ENCODE measurements at places on chromosomes 11 and 22.

GRCh38 chr11:76629853-76630599, 40.5 kb downstream of the LRRC32 start:
- DNase-seq, result no peak

GRCh38 chr22:49889071-49889470, 29.2 kb downstream of the ALG12 start:
- no peak for DNase-seq

- no peak for DNase-seq
Measured at GRCh38 chr11:119147604-119148333, 1.1 kb upstream of the ABCG4 start.

- no peak for DNase-seq
Measured at GRCh38 chr11:95296621-95297025, 65.6 kb upstream of the SESN3 start.

DNA sequence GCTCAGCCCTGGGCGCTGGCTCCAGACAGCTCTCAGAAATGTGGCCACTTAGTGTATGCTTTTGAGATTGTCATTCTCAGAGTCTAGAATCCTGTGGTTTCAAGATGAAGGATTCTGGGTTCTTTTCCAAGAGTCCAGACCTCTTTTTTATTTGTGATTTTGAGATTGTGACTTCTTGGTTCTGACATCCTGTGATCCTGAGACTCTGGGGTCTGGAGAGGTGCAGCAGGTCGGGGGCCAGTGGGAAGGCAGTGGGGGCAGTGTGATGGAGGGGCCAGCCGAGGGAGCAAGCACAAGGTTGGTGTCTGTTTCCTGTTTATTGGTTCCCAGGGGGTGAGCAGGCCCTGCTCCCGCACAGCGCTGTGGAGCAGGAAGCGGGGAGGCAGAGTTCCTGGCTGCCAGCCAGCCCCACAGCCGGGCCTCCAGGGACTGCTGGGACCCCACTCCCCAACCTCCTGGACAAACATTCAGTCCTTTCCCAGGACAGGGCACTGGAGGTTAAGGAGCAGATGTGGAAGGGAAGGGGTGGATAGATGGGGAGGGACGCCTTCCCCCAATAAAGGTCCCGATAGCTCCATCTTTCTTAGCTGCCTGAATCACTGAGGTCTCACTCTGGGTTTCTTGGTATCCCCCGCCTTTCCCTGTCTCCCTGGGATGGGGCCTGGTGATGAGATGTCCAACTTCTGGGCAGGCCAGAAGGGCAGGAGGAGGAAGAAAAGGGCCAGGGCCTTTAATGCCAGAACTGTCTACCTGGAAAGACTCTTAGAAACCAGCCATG, 13.7 kb downstream of the ARHGEF17 start:
- DNase-seq, result no peak

- DNase-seq, result no peak
Measured at GRCh38 chr22:21447694-21448402, 19.3 kb upstream of the TMEM191C start.

GRCh38 chr11:1013631-1013935, 22.9 kb downstream of the MUC6 start:
- no peak for DNase-seq

- DNase-seq, result no peak
Measured at GRCh38 chr11:9604134-9604533, 30.7 kb downstream of the WEE1 start.

DNA sequence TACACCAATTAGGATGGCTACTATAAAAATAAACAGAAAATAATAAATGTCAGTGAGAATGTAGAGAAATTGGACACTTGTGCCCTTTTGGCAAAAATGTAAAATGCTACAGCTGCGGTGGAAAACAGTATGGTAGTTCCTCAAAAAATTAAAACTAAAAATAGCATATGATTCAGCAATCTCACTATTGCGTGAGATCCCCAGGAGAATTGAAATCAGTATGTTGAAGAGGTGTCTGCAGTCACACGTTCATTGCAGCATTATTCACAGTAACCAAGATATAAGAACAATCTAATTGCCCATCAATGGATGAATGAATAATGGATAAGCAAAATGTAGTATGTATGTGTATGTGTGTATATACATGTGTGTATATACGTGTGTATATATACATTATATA, 6.8 kb downstream of the OR52N2 start:
- no peak for DNase-seq

GRCh38 chr22:41983513-41984405, 14.5 kb downstream of the SEPTIN3 start:
- no peak for DNase-seq

DNA sequence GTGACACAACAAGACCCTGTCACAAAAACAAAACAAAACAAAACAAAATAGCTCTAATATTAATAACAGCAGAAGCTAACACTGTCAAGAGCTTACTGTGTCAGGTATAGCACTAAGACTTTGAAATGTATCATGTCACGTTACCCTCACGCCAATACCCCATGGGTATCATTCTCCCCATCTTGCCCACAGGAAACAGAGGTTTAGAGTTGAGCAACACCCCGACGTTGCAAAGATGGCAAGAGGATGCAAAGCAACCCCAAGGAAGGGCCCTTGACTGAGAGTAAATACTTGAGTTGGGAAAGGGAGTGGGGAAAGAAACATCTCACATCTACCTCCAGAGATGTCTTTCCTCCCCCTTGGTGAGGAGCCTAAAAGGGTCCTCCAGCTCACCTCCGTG, 366.8 kb downstream of the LARGE1 start:
- no peak for DNase-seq

Data from activated T-cell treated with anti-CD3 and anti-CD28 coated beads for 4 hours (primary cell).